ENCODE measurements at places on chromosomes 3 and 15. TPM values are rescaled to one million over a fixed set of nuclear protein-coding genes. Genes with fewer than 3 reads are reported as not detected.

DNA sequence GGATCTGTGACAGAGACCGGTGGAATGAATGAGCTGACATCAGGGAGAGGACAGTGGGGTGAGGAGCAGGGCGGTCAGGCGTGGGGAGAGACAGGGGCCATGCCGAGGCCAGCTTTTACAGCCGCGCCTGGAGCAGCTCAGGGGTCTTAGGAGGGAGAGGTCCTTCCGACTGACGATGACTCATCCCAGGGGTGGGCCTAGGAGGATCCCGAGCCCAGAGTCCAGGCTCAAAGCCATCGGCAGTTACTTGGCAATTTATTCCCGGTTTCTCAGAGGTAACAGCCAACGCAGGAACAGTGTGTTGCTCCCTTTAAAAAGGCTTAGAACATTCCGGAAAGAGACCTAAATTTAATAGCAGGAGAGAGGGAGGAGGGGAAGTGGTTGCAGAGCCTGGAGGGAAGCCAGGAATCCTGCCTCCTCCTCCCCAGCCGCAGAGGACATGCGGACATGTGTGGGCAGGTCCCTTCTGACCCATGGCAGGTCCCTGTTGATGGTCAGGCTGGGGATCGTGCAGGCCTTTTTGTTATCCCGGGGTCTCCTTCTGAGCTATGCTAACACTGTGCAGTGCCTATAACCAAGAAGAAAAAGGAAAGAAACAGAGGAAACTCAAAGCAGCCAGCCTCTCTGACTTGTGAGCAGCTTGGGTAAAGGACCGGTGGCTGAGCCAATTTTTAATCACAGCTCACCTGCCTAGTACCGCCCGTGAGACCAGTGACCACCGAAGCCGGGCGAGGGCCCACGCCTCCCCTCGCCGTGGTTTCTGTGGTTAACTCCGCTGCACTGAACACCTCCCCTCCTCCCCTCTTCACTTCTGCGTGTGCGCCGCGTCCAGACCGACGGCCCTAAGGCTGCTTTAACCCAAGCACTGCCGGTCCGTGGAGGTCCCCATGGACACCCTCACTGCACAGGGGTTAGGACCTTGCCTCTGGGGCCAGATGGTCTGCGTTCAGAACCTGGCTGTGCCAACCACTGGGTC lies 392.4 kb upstream of the PROK2 start:
- DNase-seq, result peak; percentile 60

GRCh38 chr15:46242935-46243334 lies 608.1 kb downstream of the SQOR start:
- no peak for DNase-seq

DNA sequence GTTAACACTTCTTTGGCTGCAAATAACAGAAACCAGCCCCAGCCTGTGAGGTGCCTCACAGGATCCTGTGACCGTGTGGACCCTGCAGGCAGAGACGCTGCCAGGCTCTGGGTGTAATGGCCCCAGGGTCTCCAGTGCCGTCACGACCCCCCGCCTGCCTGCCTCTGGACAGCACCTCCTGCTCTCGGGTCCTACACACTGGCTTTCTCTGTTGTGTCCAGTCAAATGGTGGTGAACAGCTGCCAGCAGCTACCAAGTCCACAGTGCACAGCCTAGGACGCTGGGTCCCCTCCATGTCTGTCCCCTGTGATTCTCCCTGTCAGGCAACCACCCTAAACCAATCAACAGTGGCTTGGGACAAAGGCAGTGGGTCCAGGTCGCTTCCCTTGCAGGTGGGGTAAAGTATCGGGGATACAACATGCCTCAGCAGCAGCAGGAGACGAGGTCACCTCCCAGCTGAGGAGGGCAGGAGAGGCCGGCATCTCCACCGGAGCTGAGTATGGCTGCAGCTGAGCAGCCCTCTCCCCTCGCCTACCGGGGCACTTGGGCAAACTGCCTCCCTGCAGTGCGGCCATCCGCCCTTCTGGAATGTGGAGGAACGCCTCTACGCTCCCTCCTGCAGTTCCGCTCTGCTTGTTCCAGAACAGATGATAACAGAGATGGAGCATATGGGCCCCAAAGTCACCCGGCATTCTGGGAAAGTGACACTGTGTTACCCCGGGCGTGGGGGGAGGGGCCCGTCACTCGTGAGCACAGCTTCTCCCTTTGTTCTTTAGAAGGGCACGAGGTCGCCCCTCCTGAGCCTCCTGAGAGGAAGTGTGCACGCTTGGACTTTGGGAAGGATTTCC lies 21.1 kb upstream of the SKOR1 start:
- DNase-seq, result no peak

DNA sequence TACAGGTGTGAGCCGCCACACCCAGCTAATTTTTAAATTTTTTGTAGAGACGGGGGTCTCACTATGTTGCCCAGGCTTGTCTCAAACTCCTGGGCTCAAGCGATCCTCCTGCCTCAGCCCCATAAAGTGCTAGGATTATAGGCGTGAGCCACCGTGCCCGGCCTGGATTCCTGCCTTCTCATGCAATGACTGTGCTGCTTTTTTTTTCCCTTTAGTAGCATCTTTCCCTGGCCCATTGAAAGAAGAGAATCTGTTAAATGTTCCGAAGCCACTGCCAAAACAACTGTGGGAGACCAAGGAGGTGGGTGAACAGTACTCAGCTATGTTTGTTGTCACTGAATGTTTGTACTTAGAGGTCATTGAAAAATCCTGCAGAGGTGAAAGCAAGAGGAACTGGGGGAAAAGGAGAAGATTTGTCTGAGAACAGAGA lies 88.0 kb downstream of the CRTC3 start:
- DNase-seq, result no peak

DNA sequence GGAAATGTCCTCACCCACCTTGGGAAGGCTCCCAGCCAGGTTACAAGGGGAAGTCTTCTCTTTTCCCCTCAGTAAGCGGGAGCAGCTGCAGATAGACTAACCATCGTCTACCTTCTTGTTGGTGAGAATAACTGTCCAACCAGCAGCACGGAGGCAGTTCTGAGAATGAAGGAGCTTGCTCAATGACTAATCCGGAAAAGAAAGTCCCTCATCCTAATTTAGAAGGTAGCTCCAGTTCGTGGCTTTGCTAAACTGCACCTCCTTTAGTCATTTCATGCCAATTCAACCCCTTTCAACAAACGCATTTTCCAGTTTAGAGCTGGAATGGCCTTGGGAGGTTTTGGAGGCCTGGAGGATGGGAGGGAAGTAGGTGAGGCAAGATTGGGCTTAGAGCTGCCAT lies 527.4 kb upstream of the PROK2 start:
- DNase-seq, result no peak

GRCh38 chr3:141877911-141878310 lies 1.5 kb downstream of the ATP1B3 start:
- DNase-seq, result no peak

- DNase-seq, result no peak
These were observed 438.7 kb upstream of the KCNMB2 start for GRCh38 chr3:178097576-178097975.

- no peak for DNase-seq
These were observed 1039.2 kb downstream of the AGBL1 start for GRCh38 chr15:87118846-87119245.

DNA sequence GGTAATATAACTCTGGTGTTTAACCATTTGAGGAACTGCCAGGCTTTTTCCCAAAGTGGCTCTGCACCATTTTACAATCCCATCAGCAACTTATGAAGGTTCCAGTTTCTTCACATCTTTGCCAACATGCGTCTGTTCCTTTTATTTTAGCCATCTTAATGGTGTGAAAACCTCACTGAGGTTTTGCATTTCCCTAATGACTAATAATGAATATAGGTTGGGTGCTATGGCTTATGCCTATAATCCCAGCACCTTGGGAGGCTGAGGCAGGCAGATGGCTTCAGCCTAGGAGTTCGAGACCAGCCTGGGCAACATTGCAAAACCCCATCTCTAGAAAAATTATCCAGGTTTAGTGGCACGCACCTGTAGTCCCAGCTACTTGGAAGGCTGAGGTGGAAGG lies 210.6 kb downstream of the TCF12 start:
- no peak for DNase-seq

DNA sequence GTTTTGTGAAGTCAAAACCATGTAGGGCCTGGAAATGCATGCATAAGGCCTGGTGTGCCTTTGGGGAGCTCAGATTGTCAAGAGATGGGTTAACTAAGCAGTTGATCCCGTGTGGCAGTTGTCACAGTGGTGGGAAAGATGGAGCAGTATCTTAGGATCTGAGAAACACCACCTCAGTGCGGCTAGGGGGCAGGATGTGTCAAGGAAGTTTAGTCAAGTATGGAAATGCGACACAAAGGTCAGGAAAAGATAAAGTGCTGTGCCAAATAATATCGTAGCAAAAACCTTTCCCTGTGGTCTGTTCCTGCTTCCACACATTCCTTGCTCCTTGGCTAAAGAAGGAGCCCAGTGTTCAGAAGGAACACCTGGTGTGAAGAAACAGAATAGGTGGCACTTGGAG lies 396.4 kb downstream of the EDEM1 start:
- no peak for DNase-seq

DNA sequence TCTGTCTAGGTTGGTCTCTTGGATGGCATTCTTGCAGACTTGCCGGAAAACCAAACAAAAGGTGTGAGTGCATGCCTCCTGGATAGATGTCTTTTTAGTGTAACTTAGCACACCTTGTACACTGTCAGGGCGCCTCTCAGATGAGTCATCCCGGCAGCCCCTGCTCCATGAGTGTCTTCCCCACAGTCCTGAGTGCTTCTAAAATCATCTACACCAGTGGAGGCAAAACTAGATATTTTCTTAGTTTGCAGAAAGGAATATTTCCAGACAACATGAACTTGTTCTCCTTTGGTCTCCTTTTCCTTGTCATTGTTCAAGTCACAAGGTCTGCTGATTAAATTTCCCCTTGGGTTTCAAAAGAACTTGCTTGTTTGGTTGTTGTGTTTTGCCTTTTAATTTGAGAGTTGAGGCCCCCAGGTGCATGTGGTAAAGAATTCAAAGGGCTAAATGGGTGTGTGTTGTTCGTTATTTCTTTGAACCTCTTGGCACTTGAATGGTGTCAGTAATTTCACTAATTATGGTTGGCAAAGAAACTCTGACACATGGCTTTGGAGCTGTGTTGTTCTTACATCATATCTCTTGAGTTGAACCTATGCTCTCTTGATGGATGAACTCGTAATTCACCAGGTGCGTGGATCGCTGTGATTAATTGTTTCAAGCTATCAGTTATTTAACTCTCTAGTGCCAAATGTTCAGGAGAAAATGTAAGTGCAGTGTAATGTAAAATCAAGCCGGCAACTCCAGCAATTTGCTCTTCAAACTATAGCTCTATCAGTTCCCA lies 98.2 kb downstream of the IGF1R start:
- DNase-seq, result no peak

GRCh38 chr3:135805752-135806151 lies 159.8 kb upstream of the PPP2R3A start:
- no peak for DNase-seq

- DNase-seq, result peak; percentile 95
These were observed 35.3 kb upstream of the SEMA4B start for GRCh38 chr15:90165659-90166489.

- DNase-seq, result no peak
These were observed 174.1 kb downstream of the KLHL25 start for GRCh38 chr15:85620690-85621049.

- DNase-seq, result no peak
These were observed 78.4 kb downstream of the WDR72 start for GRCh38 chr15:53681056-53681455.

- no peak for DNase-seq
These were observed 31.7 kb upstream of the NTRK3 start for GRCh38 chr15:88288206-88288605.

DNA sequence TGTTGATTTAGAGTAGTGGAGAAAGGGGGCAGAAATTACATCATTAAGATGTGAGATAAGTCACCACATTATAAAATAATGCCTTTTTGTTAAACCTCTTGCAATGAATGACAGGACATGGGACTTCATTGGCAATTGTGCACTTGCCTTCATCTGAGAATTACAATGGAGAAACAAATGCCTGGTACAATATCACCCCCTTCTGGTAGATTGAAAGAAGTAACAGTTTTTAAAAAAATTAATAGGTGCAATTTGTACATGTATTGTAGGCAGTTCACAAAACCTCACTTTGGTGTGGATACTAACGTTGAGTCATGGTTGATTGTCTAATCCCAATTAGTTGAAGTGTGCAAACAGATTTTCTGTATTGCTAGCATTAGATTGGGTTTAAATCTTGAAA lies 4.6 kb upstream of the P2RY14 start:
- DNase-seq, result no peak

- DNase-seq, result no peak
These were observed 121.9 kb downstream of the CHST2 start for GRCh38 chr3:143241481-143241951.

DNA sequence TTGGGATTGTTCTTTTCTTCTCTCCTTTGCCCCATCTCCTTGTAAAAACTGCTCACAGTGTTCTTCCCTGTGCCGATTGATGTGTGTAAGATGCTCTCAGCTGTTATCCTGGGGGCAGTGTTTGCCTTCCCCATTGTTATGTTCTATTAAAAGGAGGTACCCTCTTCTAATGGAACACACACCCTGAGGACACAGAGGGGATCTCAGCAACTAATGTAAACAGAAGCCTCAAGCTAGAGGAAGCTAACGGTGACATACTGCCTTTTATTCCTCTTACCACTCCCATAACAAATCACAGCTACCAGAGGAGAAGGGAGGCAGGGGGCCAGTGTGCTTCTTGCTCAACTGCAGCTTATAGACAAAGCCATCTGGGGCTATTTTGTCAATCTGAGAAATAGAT lies 2.2 kb downstream of the TAGLN3 start:
- no peak for DNase-seq

DNA sequence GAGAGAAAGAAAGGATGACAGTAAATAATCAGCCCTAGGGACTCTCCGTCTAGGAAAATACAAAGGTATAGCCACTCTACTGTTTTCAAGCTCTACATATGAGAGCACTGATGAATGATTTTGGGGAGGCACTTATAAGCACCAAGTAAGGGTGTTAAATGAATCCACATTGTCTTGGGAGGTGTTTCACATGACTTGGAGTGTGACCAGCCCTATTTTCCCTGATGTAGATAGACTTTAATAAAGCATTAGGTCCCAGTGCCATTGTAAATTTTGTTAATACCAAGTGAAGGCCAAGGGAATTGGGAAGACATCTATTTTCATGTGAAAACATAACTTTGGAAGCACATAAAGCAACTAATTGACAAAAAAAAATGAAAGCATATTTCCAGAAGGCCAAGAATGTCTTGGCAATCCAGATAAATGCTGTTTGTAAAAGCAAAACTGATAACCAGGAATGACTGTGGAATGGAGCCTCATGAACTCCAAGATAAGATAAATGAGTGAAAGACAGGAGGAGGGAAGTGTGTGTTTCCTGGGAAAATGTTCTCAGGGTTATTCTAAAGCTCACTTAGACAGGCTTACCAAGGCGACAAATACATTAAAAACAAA lies 96.0 kb upstream of the MYZAP start:
- no peak for DNase-seq

GRCh38 chr3:42709621-42710020 lies 7.0 kb upstream of the HHATL start:
- DNase-seq, result peak; percentile 10

The LRRC31 gene
- 1.00 TPM for total RNA-seq

The GCNT3 gene
- total RNA-seq, result 5.7 TPM

The CRTAP gene
- 99.1 TPM for total RNA-seq

The ECT2 gene
- total RNA-seq, result 13.5 TPM

The CLDN18 gene
- 673 TPM for total RNA-seq

The C3orf49 gene
- not detected for total RNA-seq

The GLDN gene
- 38.2 TPM for total RNA-seq

The ACSBG1 gene
- 0.22 TPM for total RNA-seq

The OCA2 gene
- total RNA-seq, result 1.4 TPM

The PPIP5K1 gene
- total RNA-seq, result 71.2 TPM

The CGGBP1 gene
- total RNA-seq, result 50.1 TPM
